Hepatic stellate cell (primary cell): ENCODE measurements at places on chromosomes 4 and X.

DNA sequence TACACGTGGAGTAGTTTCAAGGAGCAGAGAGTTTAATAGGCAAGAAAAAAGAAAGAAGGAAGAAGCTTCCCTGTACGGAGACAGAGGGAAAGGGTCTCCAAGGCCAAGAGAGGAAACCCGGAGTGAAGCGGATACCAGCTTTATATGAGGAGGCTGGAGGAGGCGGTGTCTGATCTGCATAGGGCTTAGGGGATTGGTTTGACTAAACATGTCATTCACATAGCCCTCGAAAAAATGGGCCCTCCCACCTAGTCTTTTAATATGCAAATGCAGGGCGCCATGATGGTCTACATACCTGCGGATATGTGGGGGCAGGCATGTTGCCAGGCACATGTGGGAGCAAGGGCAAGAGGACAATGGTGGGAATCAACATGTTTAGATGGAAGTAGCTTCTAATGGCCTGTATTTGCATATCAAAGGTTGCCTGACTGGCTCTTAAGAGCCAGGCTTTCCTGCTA, 103.1 kb upstream of the UGT8 start:
- no peak for DNase-seq

- DNase-seq = no peak
Observed at GRCh38 chr4:149997881-149998421, 80.3 kb upstream of the DCLK2 start.

GRCh38 chrX:78437621-78438020, 110.2 kb upstream of the CYSLTR1 start:
- no peak for DNase-seq

GRCh38 chr4:185722029-185722316, 90.0 kb downstream of the SORBS2 start:
- no peak for DNase-seq

DNA sequence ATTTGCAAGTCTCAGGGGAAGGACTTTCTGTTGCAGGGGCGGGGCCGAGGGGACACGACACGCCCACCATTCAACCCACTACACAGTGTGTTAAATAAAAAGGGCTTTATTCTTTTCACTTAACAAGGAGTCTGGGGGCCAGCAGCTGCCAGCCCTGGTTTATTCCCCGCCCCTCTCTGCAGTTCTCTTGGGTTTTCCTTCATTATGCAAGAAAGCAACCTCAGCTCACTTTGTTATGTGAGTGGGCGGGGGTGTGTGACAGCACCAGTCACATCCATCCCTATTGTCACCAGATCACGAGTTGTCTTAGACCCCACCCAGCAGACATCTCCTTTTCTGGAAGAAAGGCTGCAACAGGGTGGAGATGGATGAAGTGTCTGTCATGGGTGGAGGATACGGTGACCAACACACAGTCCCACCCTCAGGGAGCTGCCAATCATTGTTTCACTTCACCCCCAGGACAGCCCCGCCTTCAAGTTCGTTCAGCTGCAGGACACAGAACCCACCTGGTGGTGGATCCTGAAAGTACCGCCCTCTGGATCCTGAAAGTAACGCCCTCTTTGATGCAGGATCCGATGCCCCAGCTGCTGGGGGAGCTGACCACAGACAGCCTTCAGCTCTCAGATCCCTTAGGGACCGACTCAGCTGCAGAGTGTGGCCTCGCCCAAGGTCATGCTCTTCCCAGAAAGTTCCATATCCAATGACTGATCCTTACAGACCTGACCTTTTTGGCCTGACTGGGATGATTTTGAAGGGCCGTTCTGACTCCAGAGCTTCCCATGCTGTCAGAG, 79.6 kb downstream of the SMIM20 start:
- DNase-seq = no peak

DNA sequence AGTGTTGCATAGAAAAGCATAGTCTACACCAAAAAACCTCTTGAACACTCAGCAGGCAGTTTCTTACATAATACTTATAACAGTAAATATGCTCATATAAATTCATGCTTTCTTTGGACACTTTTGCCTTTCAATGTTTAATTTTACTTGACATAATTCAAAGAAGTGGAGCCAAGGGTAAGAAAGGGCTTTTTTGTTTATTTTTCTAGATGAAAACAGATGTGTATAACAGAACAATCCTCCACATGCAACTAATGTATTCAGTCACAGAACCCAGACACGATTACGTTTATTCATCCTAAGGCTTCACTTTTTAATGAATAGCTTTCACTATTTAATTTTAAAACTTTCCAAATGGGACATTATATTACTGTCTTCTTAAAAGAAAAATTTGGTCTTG, 58.0 kb upstream of the PTPN13 start:
- no peak for DNase-seq

GRCh38 chrX:119758731-119759247, 401 bp downstream of the SOWAHD start:
- no peak for DNase-seq

- DNase-seq = peak; percentile 14
Observed at GRCh38 chrX:63784902-63785707, at the start of gene ARHGEF9. Gene ARHGEF9 (minus strand): TSS chrX:63785214. CDS start chrX:63785145, 69 bp downstream.

DNA sequence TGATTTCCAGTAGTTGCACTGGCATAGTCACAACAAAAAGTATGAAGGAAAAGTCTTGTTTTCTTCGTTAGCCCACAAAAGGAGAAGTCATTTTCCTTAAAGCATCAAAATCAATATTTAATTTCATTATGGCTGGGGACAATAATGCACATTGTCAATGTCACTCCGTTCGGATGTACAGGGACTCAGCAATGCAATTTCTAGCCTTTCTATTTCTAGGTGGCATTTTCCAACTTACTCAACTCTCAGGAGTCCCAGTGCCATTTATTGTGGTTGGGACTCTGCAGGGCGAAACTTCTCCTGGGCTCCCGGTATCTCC, 99.6 kb downstream of the CEP135 start:
- no peak for DNase-seq

DNA sequence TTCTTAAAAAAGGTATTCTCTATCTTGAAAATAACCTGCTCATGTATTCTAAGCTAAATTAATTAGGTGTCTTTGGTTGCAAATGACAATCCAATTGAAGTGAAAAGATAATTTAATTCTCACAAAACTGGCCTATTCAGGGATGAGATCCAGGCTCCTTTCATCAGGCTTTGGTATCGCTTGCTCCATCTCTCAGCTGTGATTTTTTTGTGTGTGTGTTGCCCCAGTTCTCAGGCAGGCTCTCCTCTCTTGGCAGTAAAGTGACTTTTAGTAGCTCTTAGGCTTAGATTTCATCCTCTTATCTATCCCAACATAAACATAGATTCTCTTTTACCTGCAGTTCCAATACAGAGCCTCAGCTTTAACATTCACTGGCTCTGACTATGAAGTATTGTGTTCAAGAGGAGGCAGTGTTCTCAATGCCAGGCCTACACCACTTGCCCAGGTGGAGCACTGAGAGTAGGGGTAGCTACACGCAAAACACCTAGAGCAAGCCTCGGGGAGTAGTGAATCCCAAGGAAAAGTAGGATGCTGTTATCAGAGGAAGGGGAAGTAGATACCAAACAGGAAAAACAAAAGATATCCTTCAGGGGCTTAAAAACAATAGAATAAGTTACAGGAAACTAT, 392.4 kb upstream of the ATOH1 start:
- DNase-seq = no peak

DNA sequence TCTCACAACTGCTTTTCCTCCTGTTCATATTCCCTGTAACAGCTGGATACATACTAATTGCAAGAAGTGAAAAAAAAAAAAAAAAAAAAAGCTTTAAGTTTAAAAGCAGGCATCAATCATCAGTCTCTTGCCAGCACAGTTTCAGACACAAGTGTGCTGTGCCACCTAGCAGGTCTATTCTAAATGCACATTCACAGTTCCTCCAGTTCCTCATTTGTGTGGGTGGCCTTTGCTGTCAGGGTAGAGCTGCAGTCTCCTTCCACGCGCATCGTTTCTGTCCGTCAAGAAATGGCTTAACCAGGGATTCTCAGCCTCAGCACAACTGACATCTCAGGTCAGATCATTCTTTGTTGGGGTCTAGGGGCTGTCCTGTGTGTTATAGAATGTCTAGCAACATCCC, 61.6 kb downstream of the SCML1 start:
- no peak for DNase-seq

- no peak for DNase-seq
Observed at GRCh38 chr4:87239821-87240220, 19.4 kb upstream of the KLHL8 start.

DNA sequence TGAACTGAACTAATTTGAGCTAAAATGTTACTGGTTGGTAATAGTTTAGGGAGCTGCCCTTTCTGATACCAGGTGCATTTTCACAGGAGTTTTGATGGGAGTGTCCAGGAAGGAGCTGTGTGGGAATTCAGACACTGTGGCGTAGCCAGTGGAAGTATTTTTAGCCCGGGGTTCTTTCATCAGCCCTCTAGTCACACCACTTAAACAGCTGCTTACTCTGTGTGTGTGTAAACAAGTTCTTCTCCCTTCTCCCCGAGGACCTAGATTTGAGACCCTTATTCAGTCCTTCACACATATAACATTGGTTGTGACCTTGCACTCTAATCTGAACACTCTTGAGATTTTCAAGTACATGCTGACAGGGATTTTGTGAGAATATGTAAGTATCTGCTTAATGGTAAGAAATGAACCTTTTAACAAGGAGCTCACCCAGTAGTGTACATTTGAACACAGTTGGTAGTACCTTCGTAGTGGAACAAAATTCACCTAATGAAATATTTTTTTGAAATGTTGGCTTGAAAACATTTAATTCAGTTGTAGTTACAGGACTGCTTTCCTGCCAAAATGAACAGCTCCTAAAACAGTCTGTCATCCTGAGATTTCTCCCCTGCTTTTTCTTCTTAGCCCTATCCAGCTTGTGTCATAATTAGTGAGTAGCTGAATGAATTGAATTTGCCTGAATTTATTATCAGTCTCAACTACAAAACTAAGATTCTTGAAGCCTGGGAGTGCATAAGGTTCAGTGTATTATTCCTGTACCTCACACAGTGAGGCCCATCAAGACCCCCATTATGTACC, 61.8 kb downstream of the BMPR1B start:
- DNase-seq = no peak

- DNase-seq = no peak
Observed at GRCh38 chr4:7285244-7286094, 93.1 kb downstream of the SORCS2 start.

DNA sequence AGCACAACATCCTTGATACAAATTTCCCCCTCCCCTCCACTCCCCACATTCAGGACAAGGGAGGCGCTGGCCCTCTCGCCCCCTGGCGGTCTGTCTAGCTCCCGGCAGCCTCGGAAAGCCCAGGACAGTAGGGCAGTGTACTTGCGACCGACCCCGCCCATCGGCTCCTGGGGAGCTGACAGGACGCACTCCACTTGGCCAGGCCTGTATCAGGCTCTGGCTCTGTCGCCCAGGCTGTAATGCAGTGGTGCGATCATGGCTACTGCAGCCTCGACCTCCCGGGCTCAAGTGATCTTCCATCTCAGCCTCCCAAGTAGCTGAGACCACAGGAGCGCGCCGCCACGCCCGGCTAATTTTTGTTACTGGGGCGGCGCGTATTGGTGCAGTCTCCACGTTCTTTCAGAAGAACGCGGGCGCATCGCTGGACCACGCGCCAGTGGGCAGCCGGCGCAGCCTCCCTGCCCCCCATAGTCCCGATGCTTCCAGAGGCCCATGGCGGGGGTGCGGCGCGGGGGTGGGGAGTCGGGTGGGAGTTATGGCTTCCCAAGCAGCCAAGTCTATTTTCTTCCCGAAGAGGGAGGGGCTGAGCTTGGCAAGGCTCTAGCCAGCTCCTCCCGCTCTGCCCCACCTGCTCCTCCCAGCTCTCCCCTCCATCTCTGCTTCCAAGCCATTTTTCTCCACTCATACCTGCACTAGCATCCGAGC, 7.8 kb upstream of the AKAP14 start:
- no peak for DNase-seq

DNA sequence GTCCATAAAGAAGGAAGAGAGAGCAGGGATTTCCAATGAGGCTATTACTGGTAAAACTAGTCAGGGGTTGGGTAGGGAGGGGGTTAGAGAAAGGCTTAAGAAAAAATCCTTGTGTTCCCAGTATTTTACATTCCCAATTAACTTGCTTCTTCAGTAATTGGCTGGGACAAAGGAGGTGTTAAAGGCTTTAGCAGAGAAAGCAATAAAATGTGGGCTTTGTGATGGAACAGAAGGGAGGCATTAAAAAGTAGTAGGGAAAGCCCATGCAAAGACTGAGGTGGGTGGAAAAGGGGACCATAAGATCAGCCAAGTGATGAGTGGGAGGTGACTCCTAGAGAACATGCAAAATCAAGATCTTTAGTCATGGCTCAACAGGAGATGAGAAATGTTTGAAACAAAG, 1467.2 kb downstream of the RPA4 start:
- DNase-seq = no peak

DNA sequence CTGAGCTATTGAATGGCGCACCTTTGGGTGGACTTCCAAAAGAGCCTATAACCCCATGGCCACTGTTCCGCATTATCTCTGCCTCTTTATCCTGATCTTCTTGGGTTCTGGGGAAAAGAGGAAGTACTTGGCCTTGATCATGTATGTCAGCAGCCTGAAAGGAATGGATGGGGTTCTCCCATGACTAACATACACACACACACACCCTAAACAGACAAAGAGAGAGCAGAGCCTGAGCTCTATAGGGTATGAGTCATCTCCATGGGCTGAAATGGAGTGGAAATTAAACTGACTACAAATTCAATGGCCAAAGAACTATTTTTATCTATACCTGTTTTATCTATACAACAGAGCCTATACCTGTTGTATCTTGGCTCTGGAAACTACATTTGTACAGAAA, 141.5 kb upstream of the MTMR8 start:
- DNase-seq = no peak

DNA sequence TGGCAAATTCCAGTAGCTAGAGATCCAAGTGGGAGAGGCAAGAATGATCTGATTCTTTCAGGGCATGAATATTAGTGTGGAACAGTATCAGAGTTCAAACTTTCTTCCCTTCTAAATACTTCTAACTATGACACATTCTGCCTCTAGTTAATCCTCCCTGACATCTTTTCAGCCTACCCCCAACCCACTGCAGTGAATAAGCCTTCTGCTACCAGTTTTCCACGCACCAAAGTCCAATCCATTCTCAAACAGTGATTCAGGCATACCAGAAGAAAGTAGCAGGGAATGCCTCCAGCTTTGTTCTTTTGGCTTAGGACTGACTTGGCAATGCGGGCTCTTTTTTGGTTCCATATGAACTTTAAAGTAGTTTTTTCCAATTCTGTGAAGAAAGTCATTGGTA, 155.4 kb upstream of the FTHL17 start:
- no peak for DNase-seq

DNA sequence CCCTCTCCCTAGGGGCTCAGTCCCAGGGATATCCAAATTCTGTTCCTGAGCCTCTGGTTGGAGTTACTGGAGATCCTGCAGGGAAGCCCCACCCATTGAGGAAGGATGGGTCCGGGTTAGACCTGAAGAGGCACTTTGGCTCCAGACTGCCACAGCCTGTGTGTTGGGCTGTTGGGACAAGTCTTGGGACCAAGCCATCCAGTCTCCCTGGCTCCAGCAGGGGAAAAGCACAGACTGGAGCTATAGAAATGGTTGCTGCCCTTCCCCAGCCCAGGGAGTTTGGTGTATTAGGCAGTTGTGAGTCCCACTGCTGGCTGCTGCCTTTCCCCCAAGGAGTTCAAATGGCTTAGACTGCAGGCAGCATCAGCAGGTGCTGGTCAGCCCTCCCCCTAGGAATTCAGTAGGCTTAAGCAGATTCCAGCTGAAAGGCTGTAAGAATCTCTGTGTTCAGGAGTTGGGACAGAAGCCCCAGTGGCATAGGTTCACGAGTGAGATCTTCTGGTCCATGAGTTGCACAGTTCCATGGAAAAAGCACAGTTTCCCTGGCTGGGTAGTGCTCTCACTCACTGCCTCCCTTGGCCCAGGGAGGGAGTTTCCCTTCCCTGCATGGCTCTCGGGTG, 344.0 kb upstream of the EPHA5 start:
- DNase-seq = no peak
